ENCODE measurements at places on chromosomes 7 and 10. TPM values are rescaled to one million over a fixed set of nuclear protein-coding genes. Genes with fewer than 3 reads are reported as not detected.

- H3K36me3 ChIP-seq, result no peaks in the 10 kb centered on the region
- no peak for DNase-seq
- H3K4me3 ChIP-seq, result no peak overlapping the region
- no peak overlapping the region for H3K27ac ChIP-seq
- H3K4me1 ChIP-seq, result no peaks in the 10 kb centered on the region
- no peaks in the 10 kb centered on the region for H3K27me3 ChIP-seq
These were observed 155.1 kb upstream of the NPVF start for GRCh38 chr7:25383402-25383801.

GRCh38 chr10:70622541-70622940 lies 20.0 kb upstream of the PRF1 start:
- H3K4me3 ChIP-seq, result no peak overlapping the region
- DNase-seq, result no peak
- H3K36me3 ChIP-seq, result no peaks in the 10 kb centered on the region
- H3K27ac ChIP-seq, result no peak overlapping the region

DNA sequence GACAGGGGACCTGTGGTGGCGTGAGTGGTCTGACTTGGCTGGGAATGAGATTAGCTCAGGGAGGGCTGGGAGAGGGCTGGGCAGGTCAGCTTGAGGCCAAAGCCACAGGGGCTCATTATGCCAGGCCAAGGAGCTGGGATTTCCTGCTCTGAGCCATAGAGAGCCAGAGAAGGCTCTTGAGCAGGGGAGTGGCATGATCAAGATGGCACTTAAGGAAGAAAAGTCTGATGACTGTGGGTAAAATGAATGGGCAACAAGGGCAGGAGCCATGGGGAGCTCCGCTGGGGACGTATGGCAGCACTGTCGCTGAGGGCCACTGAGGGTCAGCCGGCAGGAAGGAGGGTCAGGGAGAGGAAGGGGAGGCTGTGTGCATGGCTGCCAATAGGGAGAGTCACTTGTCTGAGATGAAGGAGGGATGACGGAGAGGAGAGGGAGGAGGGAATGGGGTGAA lies 5.8 kb downstream of the ANTXRL start:
- no peak for DNase-seq
- H3K4me3 ChIP-seq, result no peak overlapping the region
- no peaks in the 10 kb centered on the region for H3K4me1 ChIP-seq
- no peak overlapping the region for H3K27ac ChIP-seq

DNA sequence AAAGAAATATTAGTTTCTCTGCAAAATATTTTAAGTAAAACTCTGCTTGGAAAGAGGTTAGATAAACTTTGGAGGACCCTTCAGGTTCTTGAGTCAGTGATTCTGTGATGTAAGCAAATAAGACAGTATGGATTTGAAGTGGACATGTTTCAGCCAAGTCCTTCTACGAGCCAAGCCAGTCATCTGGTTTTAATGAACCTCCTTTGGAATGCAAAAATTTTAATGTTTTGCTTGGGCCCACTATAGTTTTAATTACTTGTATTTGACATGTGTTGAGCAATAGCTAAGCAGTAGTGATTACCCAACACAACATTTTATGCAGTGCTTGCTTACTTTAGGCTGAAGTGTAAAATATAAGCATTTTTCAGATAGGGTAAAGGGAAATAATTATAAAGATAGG lies 296.3 kb upstream of the SEMA3D start:
- no peaks in the 10 kb centered on the region for H3K4me1 ChIP-seq
- no peak for DNase-seq
- H3K27me3 ChIP-seq, result no peaks in the 10 kb centered on the region
- no peak overlapping the region for H3K27ac ChIP-seq

GRCh38 chr7:4714767-4715409 lies 32.8 kb downstream of the FOXK1 start:
- no peak for DNase-seq
- no peak overlapping the region for H3K27ac ChIP-seq
- no peak overlapping the region for H3K4me3 ChIP-seq
- peaks cover 24% of the 10 kb centered on the region for H3K4me1 ChIP-seq

DNA sequence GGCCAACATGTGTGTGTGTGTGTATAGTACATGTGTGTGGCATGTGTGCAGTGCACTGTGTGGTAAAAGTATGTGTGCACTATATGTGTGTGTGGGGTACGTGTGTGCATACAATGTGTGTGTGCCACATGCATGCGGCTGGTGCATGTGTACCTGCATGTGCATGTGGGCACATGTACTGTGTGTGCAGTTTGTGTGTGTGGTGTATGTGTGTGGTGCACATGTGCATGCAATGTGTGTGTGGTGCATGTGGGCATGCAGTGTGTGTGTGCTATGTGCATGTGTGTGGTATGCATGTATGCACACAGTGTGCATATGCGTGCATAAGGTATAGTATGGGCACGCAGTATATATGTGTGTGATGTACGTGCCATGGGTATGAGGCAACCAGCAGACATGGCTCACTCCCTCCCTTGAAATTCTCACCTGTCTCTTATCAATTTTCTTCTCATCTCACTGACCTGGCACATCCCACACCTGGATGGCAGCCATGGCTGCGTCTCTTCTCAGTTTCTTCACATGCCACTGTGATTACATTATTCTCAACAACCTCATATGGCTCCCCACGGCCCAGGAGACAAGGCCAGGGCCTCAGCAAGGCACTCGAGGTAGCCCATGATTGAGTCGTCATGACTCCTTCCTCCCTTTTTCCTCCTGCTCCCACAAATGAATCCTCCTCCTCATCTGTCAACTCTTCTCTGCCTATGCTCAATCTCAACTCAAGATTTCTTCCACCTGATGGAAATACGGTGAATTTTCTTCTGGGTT lies 57.0 kb downstream of the NUDCD3 start:
- H3K27me3 ChIP-seq, result no peaks in the 10 kb centered on the region
- no peak overlapping the region for H3K4me3 ChIP-seq
- H3K4me1 ChIP-seq, result peaks cover 6% of the 10 kb centered on the region
- peaks cover 3% of the 10 kb centered on the region for H3K36me3 ChIP-seq
- no peak overlapping the region for H3K27ac ChIP-seq

DNA sequence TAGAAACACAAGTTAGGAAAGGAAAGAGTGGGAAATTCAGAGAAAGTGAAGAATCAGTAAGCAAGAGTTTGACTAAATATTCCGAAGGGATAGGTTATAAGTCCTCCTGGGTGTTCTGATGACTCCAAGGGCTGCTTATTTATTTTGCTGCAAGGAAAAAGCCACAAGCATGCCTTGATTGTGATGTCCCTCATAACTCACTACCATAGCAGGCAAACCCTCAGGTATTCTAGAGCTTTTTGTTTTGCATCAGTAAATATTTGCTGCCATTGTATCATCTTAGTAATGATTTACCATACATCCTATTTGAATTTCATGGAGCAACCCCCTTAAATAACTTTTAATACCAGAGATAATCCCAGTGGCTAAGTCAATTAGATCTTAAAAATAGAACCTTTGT lies 688.1 kb downstream of the SUGCT start:
- H3K4me1 ChIP-seq, result no peaks in the 10 kb centered on the region
- H3K27ac ChIP-seq, result no peak overlapping the region
- no peak overlapping the region for H3K4me3 ChIP-seq
- H3K36me3 ChIP-seq, result no peaks in the 10 kb centered on the region
- H3K27me3 ChIP-seq, result no peaks in the 10 kb centered on the region

DNA sequence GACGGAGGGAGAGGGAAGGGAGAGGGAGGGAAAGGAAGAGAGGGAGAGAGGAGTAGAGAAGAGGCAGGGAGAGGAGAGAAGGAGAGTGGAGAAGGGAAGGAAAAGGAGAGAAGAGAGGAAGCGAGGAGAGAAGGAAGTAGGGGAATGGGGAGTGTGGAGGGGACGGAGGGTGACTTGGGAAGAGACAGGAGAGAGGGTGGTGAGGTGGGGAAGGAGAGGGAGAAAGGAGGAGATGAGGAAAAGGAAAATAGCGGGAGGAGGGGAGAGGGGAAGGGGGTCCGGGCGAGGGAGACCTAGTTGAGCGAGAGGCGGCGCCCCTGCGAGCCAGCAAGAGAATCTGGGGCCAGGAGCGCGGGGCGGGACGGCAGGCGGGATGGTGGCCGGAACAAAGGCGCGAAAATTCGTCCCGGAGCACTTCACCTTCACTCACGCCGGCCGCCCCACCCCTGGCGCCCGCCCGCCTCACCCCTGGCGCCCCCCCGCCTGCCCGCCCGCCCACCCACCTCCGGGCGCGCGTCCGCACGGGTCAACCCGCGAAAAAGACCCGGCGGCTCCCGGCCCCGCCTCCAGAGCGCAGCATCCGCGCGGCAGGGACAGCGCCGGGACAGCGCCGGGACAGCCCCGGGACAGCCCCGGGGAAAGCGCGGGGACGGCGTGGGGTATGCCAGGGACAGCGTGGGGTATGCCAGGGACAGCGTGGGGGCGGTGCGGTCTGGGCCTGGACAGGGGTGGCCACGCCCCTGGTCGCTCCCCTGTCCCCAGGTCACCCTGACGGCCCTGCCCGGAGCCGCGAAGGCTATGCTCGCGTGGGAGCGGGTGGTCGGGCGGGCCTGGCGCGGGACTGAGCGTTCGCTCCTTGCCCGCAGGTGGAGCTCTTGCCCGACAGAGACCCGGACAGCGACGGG lies 4.2 kb downstream of the VSTM2A start:
- no peak for DNase-seq
- no peaks in the 10 kb centered on the region for H3K36me3 ChIP-seq
- no peak overlapping the region for H3K27ac ChIP-seq

GRCh38 chr10:129322933-129323820 lies 143.9 kb upstream of the MGMT start:
- DNase-seq, result no peak
- H3K36me3 ChIP-seq, result no peaks in the 10 kb centered on the region
- H3K4me1 ChIP-seq, result no peaks in the 10 kb centered on the region
- no peak overlapping the region for H3K4me3 ChIP-seq
- no peak overlapping the region for H3K27ac ChIP-seq

GRCh38 chr7:43669286-43670081 lies 59.8 kb downstream of the COA1 start:
- 0 out of 2 replicates have a peak overlapping the region, but pooled peaks have one; percentile 4 for H3K27ac ChIP-seq
- H3K27me3 ChIP-seq, result no peaks in the 10 kb centered on the region
- H3K4me1 ChIP-seq, result peaks cover 12% of the 10 kb centered on the region
- DNase-seq, result no peak

GRCh38 chr10:72011468-72011867 lies 47.3 kb downstream of the CHST3 start:
- no peak overlapping the region for H3K27ac ChIP-seq
- no peak for DNase-seq
- no peak overlapping the region for H3K4me3 ChIP-seq
- H3K36me3 ChIP-seq, result no peaks in the 10 kb centered on the region
- no peaks in the 10 kb centered on the region for H3K27me3 ChIP-seq
- H3K4me1 ChIP-seq, result no peaks in the 10 kb centered on the region

- H3K4me1 ChIP-seq, result no peaks in the 10 kb centered on the region
- no peak overlapping the region for H3K4me3 ChIP-seq
- no peak overlapping the region for H3K27ac ChIP-seq
- no peak for DNase-seq
- no peaks in the 10 kb centered on the region for H3K27me3 ChIP-seq
These were observed 111.6 kb upstream of the GATA3 start for GRCh38 chr10:7942859-7943258.

- no peaks in the 10 kb centered on the region for H3K27me3 ChIP-seq
- no peaks in the 10 kb centered on the region for H3K4me1 ChIP-seq
- H3K36me3 ChIP-seq, result no peaks in the 10 kb centered on the region
These were observed 865.2 kb upstream of the GHITM start for GRCh38 chr10:83274088-83274487.

GRCh38 chr10:118484152-118484871 lies 111.1 kb downstream of the PRLHR start:
- no peaks in the 10 kb centered on the region for H3K36me3 ChIP-seq
- no peak overlapping the region for H3K27ac ChIP-seq
- H3K27me3 ChIP-seq, result no peaks in the 10 kb centered on the region
- no peak for DNase-seq

DNA sequence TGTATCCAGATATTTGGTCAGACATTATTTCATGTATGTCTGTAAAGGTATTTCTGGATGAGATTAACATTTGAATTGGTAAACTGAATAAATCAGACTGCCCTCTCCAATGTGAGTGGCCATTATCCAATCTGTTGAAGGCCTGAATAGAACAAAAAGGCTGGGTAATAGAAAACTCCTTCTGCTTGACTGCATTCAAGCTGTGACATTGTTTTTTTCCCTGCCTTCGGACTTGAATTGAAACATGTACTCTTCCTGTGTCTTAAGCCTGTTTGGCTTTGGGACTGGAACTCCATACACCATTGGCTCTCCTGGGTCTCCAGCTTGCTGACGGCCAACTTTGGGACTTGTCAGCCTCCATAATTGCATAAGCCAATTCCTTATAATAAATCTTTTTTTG lies 36.0 kb upstream of the ARHGAP21 start:
- H3K4me1 ChIP-seq, result no peaks in the 10 kb centered on the region
- H3K4me3 ChIP-seq, result no peak overlapping the region
- H3K27me3 ChIP-seq, result no peaks in the 10 kb centered on the region
- no peak overlapping the region for H3K27ac ChIP-seq
- no peak for DNase-seq

GRCh38 chr7:47521011-47521795 lies 60.7 kb downstream of the TNS3 start:
- H3K27ac ChIP-seq, result no peak overlapping the region
- H3K4me1 ChIP-seq, result no peaks in the 10 kb centered on the region
- no peaks in the 10 kb centered on the region for H3K27me3 ChIP-seq
- no peak overlapping the region for H3K4me3 ChIP-seq
- H3K36me3 ChIP-seq, result no peaks in the 10 kb centered on the region
- DNase-seq, result no peak

- no peaks in the 10 kb centered on the region for H3K4me1 ChIP-seq
- H3K36me3 ChIP-seq, result peaks cover 14% of the 10 kb centered on the region
- H3K4me3 ChIP-seq, result no peak overlapping the region
- no peak overlapping the region for H3K27ac ChIP-seq
- no peak for DNase-seq
These were observed 6.4 kb downstream of the MMP21 start for GRCh38 chr10:125769175-125769574.

DNA sequence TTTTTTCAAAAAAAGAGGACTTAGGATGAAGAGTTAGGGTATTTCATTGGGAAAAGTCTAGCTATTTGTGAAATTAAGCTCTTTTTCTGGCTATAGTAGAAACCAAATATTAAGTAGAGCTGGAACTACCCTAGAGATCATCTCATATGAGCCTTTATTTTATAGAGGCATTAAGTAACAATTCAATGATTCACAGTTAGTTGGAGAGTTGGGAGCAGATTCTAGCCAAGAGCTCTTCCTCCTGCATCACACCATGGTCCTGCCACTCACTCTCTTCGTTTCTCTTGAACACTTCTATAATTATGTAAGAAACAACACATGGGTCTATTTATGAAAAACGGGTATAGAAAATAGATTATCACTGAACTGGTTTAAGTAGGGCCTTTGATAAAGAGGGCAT lies 76.1 kb upstream of the ANK3 start:
- no peak overlapping the region for H3K27ac ChIP-seq
- no peaks in the 10 kb centered on the region for H3K27me3 ChIP-seq
- no peaks in the 10 kb centered on the region for H3K4me1 ChIP-seq
- DNase-seq, result no peak

- H3K27ac ChIP-seq, result peak overlapping the region; percentile 40
- H3K27me3 ChIP-seq, result no peaks in the 10 kb centered on the region
These were observed 6.4 kb downstream of the ZMIZ2 start for GRCh38 chr7:44754802-44755697.

ACTL6B gene
- polyA plus RNA-seq, result not detected

RARRES2 gene
- polyA plus RNA-seq, result 0.68 TPM

PCGF5 gene
- 56.3 TPM for polyA plus RNA-seq

CUBN gene
- not detected for polyA plus RNA-seq

MYOZ1 gene
- 2.0 TPM for polyA plus RNA-seq
